ENCODE measurements at places on chromosomes 11 and 22.

DNA sequence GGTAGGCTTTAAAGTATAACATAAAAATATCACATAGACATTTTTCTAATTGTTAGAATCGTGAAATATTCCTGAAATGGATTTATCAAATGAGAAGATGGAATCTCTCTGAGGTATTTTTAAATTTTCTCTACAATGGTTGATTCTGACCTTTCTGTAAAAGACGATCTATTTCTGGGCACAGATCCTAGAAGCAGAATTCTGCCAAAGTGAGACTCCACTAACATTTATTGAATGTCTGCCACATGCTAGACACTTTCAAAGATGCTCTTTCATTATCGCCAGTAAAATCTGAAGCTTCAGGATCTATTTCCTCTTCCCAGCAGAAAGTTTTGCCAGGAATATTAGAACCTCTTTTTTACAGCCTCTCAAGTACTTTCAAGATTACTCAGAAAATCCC is 64.1 kb upstream of the TMEM45B start:
- DNase-seq: no peak

DNA sequence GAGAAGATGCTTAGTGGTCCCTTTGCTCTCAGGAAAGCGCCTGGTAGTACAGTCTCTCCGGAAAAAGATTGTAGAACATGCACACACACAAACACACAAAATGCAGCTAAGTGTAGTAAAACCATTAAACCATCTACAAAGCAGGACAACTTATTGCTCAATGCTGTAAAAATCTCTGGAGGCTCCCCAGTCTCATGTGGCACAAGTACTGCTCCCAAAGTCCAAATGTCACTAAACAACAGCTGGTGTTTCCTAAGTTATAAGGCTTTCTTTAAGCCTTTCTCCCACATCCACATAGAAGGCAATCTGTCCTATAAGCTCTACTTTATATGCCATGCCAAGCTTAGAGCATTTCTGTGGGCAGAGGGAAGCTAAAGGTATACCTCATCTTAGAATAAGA is 32.9 kb downstream of the CDON start:
- DNase-seq: no peak

DNA sequence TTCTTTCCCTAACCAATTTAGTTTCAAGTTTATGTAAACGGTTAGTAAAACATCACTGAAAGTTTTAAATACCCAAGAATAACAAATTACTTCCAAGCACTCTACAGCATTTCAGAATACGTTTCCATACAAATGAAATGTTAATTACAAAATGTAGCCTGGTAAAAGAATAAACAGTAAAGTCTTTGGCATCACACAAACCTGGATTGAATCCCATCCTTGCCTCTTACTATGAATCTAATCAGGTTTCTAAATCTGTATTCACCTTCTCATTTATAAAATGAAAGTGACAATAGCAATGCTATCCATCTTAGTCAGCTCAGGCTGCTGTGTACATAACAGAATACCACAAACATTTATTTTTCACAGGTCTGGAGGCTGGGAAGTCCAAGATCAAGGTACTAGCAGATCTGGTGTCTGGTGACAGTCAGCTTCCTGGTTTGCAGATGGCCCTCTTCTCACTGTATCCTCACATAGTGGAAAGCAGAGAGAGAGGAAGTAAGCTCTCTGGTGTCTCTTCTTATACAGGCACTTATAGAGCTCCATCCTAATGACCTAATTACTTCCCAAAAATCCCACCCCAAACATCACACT is 19.2 kb downstream of the FAM168A start:
- no peak for DNase-seq

DNA sequence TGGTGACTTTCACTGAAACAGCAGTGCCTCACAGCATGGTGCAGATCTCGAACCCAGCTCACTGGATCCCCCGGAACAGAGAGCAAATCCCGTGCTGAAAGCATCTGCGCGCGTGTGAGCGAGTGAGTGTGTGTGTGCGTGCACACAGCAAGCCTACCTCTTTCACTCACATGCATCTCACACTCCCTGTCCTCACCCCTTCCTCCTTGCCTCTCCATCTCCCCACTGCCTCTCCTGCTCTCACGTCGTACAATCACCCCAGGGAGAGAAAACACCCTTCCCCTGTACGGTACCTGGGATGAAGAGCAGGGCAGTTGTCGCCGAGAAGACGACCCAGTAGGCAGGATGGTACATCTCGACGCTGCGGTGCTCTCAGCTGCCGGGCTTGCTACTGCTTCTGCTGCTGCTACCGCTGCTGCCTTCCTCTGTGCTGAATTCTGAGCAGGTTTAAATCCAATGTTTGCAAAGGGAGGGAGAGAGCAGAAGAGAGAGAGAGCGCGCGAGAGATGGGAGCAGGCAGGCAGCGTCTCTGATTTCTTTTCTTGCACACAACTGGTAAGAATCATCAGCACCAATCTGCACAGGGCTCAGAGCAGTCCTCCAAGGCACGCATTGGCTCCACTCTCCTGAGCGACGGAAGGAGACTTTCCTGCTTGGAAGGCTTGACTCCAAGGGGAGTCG is at the start of gene OPCML:
Gene OPCML, minus strand, starts transcription at position 531 of the 681 bp plus-strand sequence.
- no peak for DNase-seq

GRCh38 chr11:9716275-9717039 is 52.6 kb downstream of the SWAP70 start:
- no peak for DNase-seq

DNA sequence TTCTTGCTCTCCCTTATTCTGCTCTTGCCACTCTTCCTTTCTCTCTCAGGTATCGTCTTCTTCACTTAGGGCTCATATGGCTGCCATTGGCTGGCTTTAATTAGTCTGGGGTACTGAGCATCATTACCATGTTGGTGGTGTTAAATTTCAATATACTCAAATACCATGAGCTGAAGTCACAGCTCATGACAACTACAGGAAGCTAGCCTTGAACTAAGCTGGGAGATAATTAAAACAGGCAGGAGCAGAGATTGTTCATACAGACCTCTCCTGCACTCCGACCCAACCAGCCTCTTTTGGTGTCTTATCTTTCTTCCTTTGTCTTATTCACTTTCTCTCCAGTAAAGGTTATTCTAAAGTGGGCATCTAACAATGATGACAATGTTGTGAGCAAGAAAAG is 130.9 kb upstream of the BLID start:
- DNase-seq: no peak

GRCh38 chr11:123362941-123363340 is 67.1 kb upstream of the GRAMD1B start:
- DNase-seq: no peak
